ENCODE measurements at places on chromosomes 6 and 20. TPM values are rescaled to one million over a fixed set of nuclear protein-coding genes. Genes with fewer than 3 reads are reported as not detected.

DNMT3B gene
- total RNA-seq = 1.6 TPM

DNA sequence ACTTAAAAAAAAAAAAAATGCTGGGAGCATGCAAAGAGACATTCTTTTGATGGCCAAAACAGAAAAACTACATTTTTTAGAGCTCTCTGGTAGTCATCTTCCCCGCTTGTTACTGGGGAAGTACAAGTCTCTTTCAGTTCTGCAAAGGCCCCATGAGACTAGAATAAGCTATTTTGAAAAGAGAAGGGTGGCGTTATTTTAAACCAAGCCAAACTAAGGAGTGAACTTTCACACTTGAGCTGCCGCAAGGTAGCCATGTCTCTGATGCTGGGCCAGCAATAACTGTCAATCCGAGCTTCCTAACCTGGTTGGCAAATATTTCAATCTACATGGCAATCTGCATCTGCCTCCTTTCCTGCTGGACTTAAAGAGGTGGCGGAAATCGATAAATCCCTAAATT, 96.7 kb downstream of the L3MBTL3 start:
- H3K27ac ChIP-seq = no peak overlapping the region
- no peak overlapping the region for H3K4me3 ChIP-seq
- DNase-seq = no peak
- H3K27me3 ChIP-seq = no peaks in the 10 kb centered on the region
- no peaks in the 10 kb centered on the region for H3K36me3 ChIP-seq
- no peaks in the 10 kb centered on the region for H3K4me1 ChIP-seq

- DNase-seq = no peak
- H3K27ac ChIP-seq = no peak overlapping the region
- H3K36me3 ChIP-seq = no peaks in the 10 kb centered on the region
- H3K4me1 ChIP-seq = no peaks in the 10 kb centered on the region
These were observed 606.6 kb downstream of the MAFB start for GRCh38 chr20:40082436-40082835.

GRCh38 chr20:50799176-50799889, 4.5 kb downstream of the BCAS4 start:
- no peak overlapping the region for H3K4me3 ChIP-seq
- H3K27me3 ChIP-seq = peaks cover 18% of the 10 kb centered on the region
- H3K27ac ChIP-seq = peak overlapping the region; percentile 33
- peaks cover 5% of the 10 kb centered on the region for H3K4me1 ChIP-seq
- H3K36me3 ChIP-seq = no peaks in the 10 kb centered on the region

GRCh38 chr6:75213732-75214131, 7.9 kb upstream of the COL12A1 start:
- no peaks in the 10 kb centered on the region for H3K36me3 ChIP-seq
- H3K27ac ChIP-seq = no peak overlapping the region
- H3K4me1 ChIP-seq = peaks cover 5% of the 10 kb centered on the region
- H3K27me3 ChIP-seq = peaks cover 5% of the 10 kb centered on the region

DNA sequence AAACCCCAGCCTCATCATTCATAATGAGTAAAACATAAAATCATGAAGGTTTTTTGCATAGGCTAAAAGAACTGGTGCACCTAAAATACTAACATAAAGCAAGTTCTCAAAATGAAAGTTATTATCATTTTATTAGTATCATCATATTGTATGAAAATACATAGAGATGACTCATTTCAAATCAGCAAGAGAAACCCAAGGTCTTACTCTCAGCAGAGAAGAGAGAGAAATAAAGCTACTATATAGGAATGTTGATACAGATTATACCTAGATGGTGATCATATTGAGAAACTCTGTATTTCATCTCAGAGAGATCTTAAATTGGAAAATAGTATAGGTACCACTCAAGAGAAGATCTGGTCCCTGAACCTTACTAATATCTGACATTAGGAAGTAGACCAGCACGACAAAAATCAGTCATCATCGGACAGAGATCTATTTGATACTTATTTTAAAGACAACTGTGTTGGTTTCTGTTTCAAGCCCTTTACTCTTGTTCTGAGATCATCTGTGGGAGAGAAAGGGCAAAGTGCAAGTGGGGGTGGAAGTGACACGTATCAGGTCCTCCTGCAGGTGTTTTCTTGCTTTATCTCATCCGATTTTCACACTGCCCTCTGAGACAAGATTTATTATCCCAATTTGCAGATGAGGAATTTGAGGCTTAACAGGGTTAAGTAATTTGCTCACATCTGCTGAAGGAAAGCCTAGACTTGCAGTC, 532.3 kb downstream of the MAFB start:
- H3K27ac ChIP-seq = no peak overlapping the region
- H3K4me1 ChIP-seq = no peaks in the 10 kb centered on the region
- H3K4me3 ChIP-seq = no peak overlapping the region
- no peak for DNase-seq

- no peak overlapping the region for H3K27ac ChIP-seq
- peak; percentile 57 for DNase-seq
- no peak overlapping the region for H3K4me3 ChIP-seq
- H3K4me1 ChIP-seq = no peaks in the 10 kb centered on the region
- no peaks in the 10 kb centered on the region for H3K36me3 ChIP-seq
These were observed 54.7 kb downstream of the PYGB start for GRCh38 chr20:25302596-25302995.

Measured in left lung (tissue), 14 donors.